ENCODE measurements at places on chromosomes 1 and 21. TPM values are rescaled to one million over a fixed set of nuclear protein-coding genes. Genes with fewer than 3 reads are reported as not detected.

GRCh38 chr21:36767096-36767495, 68.2 kb downstream of the SIM2 start:
- H3K27me3 ChIP-seq, result no peaks in the 10 kb centered on the region
- peaks cover 10% of the 10 kb centered on the region for H3K4me1 ChIP-seq
- DNase-seq, result peak; percentile 59
- H3K4me3 ChIP-seq, result no peak overlapping the region
- no peak overlapping the region for H3K27ac ChIP-seq
- no peaks in the 10 kb centered on the region for H3K36me3 ChIP-seq

DNA sequence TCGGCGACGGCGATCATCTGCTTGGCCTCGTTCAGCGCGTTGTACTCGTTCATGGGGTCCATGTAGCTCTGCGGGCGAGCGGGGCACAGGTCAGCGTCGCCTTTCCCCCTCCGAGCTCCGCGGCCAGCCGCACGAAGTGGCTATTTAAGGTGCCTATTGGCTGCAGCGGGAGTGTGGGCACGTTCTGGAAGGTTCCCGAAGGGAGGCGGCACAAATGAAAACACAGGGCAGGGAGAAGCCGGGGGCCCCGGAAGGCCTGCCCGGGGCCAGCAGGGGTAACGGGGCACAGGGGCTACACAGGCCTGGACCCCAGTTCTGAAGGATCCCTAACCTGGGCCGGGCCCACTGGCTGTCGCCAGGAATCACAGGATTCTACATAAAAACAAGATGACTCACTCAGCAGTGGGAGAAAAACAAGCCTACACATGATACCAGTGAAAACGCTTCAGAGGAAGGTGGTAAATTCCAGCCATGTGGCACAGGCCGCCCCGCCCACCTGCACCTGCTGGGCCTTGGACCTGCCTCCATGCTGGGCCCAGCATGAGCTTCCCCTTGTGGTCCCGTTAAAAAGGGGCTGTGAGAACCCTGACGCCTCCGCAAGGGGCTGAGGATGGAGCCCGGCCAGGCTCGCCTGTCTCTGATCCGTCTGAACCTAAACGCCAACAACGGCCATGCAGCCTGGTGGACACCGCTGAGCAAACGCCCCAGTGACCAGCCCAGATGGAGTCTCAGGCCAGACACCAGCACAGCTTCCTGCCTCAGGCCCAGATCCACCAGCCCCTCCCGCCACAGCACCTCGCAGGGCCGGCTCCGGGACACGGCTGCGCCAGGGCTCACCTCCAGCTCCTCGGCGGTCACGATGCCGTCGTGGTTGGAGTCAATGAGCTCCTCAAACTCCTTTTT, 3.9 kb upstream of the TNFRSF4 start:
- no peak for DNase-seq
- H3K27me3 ChIP-seq, result peaks cover 4% of the 10 kb centered on the region
- H3K4me3 ChIP-seq, result no peak overlapping the region

The TSPAN2 gene
- total RNA-seq, result 11.3 TPM

- H3K27ac ChIP-seq, result peak within 1 kb of the TSS; percentile 89
- H3K4me3 ChIP-seq, result no peak within 1 kb of the TSS
- H3K4me1 ChIP-seq, result no peaks in the 10 kb centered on the region
- H3K36me3 ChIP-seq, result no peaks in the 10 kb centered on the region
- peak; percentile 32 for DNase-seq
Measured at GRCh38 chr1:230747127-230747730, at the start of gene CAPN9. Gene CAPN9 (plus strand): TSS chr1:230747388. CDS start chr1:230747497, 109 bp downstream.

DNA sequence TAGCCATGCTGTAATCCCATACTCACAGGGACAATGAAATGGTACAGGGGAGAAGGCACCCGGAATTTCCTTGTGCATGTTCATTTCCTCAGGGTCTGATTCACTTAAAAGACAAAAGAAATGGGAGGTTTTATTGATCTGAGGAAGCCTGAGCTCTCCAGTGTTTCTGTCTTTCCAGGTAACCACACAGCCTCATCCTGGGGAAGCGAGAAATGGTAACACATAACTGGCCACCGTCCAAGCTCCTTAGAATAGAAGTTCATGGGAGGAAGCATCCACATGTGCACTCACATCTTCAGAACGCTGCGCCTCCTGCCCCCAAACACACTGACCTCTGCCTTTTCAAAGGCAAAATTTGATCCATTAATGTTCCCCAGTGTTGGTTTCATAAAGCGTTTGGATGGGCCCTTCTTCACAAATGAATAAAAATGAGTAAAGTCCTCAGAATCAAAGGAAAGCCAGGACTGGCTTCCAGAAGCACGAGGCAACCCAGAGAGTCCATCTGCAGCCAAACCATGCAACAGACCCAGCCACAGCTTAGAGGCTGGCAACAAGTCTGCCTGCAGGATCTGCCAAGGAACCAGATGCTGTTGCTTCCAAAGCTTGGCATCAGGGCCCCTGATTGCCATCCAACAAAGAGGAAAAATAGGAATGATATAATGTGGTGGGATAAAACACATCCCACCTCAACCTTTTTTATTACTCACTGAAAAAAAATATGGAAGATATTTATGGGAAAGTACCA, 120.3 kb downstream of the ZBTB18 start:
- no peak overlapping the region for H3K4me3 ChIP-seq
- H3K27ac ChIP-seq, result no peak overlapping the region
- no peak for DNase-seq
- no peaks in the 10 kb centered on the region for H3K27me3 ChIP-seq
- no peaks in the 10 kb centered on the region for H3K4me1 ChIP-seq

The LPAR3 gene
- 3.5 TPM for total RNA-seq

- no peaks in the 10 kb centered on the region for H3K4me1 ChIP-seq
- H3K27ac ChIP-seq, result no peak overlapping the region
- DNase-seq, result no peak
- no peak overlapping the region for H3K4me3 ChIP-seq
- no peaks in the 10 kb centered on the region for H3K27me3 ChIP-seq
Measured at GRCh38 chr1:112093372-112093694, 103.9 kb upstream of the KCND3 start.

The MEGF6 gene
- 4.4 TPM for total RNA-seq
